Activated naive CD4-positive, alpha-beta T cell treated with anti-CD3 and anti-CD28 coated beads, Interleukin-2, amount 50 U/mL, for 72 hours (primary cell): ENCODE measurements at places on chromosomes 6 and 20.
A peak's percentile ranks its signal among the peaks of the same experiment; 100 is the strongest.

- no peak for DNase-seq
Measured at GRCh38 chr6:32883789-32884188, 29.8 kb downstream of the PSMB9 start.

DNA sequence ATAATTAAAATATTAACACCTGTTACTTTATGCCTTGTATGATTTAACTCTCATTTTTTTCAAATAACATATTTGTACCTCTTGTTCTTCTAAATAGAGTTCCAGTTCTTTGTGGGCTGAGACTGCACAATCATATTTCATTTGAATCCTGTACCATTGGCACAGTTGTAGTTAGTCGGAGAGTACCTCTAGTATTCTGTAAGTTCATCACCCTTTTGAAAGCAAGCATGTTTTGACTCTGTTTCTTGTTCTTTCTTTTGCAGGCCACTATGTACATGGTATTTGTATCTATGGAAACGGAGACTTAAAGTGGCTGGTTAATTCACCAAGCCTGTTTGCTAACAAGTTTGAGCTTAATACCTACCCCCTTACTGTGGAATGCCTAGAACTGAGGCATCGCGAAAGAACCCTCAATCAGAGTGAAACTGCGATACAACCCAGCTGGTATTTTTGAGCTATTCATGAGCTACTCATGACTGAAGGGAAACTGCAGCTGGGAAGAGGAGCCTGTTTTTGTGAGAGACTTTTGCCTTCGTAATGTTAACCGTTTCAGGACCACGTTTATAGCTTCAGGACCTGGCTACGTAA, 68.2 kb downstream of the C6orf52 start:
- no peak for DNase-seq

- no peak for DNase-seq
Measured at GRCh38 chr20:15831201-15831600, 742.0 kb downstream of the KIF16B start.

- DNase-seq, result no peak
Measured at GRCh38 chr6:72820906-72821305, 199.0 kb downstream of the KCNQ5 start.

GRCh38 chr6:82877213-82878195, 188.1 kb downstream of the UBE3D start:
- DNase-seq, result no peak

DNA sequence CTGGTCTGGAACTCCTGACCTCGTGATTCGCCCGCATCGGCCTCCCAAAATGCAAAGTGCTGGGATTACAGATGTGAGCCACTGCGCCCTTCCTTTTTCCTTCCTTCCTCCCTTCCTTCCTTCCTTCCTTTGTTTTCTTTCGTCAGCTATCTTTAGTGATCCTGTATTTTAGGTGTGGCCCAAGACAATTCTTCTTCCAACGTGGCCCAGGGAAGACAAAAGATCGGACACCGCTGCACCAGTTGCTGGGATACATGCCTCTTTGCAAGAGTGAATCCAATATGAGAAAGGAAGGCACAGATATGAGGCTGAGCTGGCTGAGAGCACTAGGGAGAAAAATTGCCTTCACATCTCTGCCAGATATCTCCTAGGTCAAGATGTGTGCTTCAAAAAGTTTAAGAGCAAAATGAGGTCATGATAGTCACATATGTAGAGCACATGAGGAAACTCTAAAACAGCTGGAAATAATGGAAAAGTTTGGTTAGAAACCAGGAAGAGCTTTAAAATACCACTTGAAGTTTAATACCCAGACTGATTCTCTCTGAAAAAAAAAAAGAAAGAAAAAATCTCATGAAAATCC, 41.8 kb downstream of the OR2B2 start:
- no peak for DNase-seq

DNA sequence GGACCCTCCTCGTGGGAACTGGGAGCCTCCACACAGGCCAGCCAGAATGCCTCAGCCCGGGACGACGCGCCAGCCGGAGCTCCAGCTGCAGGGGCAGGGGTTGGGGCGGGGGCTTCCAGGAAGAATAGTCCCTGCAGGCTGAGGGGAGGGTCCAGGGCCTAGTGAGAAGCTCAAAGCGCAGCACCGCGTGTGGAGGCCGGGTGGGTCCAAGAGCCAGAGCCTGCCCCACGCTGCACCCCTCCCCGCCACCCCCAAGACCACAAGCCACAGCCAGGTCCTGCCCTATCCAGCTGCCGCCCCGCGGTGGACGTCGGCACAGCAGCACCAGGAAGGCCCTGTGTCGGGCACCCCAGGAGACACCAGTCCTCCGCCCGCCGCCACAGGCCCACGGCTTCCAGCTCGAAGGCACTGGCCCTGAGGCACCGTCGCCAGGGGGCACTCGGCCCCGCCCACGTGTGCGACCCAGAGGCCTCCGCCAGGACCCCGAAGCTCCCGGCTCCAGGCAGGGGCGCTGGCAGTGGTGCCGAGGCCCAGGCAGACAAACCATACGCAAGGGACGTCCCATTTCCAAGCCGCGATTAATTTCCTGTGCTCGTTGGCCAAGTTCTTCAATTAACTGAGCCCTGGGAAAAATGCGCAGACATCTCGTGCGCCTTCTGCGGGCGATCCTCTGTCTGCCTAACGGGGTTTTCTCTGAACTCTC, 19.5 kb downstream of the KCNQ2 start:
- DNase-seq, result no peak

DNA sequence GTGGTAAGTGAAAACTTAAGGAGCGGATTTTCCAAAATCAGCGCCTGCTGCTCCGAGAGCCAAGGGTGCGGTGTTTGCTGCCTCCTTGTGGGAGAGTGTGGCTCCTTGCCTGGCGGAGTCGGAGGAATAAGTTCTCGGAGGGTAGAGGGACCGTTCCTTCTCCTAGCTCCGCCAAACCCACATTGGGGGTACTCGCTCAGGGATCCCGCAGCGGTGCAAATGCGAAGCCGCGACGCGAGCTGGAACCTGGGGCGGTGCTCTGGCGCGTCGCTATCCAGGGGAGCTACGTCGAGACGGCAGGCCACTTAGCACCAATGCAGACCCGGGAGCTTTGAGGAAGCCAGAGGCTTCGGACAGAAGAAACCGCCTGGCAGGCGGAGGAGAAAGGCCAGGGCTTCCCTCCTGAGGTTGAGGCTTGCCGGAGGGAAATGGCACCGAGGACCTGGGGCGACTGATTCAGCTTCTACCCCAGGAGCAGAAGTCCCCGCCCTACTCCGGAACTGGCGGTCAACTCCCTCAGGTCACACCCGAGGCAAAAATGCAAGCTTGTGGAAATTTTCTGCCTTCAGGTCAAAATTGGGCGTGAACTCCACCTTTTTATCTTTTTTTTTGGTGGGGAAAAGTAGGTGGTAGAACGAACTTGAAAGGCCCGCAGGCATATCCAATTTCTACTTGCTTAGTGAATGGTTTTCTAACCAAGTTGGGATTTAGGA, 5.7 kb upstream of the DDX43 start:
- DNase-seq, result peak; percentile 37

DNA sequence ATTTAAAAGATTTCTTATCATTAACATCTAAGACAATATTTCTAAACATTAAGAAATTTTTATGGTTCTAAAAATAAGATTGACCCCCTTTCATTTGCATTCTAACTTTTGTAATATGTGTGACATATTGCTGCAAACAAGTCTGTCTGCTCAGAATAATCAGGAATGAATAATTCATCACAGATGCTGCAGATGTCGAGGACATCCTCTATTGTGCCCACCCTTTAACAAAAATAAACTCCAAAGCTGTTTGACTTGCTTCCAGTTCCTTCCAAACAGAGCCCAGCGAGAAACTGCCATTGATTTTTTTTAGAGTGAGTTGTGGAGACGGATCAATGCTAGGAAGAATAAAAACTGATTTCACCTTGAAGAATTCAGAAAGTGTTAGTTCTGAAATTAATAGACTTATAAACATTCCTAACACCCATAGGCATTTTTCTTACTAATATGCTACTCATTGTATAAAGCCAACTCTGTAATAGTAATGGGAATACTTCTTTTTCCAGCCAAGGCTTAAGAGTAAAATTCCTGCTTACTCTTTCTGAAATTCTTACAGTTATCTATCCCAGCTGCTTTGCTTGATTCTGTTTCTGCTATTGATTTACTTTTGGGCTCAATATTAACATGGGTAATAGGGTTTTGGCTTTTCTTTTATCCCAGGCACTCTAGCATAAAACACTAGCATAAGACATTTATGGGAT, 244.8 kb upstream of the FAM83B start:
- no peak for DNase-seq

DNA sequence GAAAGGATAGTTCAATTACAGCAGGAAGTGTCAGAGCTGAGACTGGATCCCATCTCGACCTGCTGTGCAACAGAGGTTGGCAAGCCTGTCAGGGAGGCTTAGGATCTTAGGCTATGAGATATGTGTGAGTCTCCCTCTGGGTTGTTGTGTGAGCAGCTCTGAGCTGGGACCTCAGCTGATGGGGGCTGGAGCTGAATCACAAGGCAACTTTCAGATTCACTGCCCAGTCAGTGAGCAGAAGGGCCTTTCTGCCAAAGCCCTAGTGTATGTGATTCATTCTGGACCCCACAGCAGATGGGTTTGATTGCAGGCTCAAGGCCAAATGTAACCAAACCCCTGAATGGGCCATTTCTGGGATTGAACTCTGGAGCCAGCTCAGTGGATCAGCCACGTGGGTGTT, 4.5 kb downstream of the PI3 start:
- DNase-seq, result no peak

DNA sequence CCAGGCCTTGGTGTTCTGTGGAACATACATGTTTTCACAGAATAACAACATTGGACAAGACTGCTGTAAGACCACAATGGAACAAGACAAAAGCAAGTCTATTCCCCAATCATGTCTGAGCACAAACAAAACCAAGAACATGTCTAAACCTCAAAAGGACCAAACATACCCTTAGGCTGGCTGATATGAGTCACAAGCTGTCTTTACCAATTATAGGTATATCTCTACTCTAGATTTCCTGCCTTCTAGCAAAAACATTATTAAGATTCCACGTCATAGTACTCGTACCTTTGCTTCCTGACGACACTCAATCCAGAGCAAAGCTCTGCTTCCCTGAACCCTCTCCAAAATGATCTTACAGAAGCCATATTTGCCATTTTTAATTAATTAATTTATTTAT, 15.4 kb upstream of the L3MBTL1 start:
- no peak for DNase-seq

- DNase-seq, result no peak
Measured at GRCh38 chr6:139591075-139591865, 216.8 kb upstream of the CITED2 start.

DNA sequence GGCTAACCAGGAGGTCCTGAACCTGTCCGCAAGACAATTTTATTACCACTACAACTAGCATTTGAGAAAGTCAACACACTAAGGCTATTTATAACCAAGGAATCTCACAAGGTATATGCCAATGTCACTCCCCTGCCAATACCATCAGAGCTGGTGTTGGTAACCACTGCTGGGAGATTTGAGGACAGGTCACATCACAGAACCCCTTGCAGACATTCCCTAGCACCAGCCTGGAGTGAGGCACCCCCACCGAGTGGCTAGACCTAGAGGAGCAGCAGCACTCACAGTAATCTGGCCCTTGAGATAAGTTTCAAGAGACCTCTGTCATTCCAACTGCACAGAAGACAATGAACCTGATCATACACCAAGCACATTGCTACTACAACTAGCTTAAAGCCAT, 483.2 kb downstream of the MMUT start:
- no peak for DNase-seq

GRCh38 chr6:111423055-111423633, 59.9 kb downstream of the REV3L start:
- no peak for DNase-seq

DNA sequence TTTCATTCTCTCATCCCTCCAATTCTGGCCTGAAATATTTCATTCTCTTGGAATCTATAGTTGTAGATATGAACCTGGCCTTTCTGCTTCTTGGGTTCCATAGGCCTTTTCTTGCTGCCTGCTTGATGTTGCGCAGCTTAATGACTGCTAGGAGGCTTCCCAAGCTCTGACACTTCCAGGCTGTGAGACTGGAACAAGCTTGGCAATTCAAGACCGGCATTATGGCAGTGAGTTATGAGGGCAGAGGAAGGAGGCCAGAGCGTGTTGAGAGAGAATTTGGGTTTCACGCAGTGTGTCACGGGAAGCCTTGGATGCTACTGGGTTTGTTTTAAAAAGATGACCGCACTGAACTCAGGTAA, 948 bp upstream of the DNAJC5 start:
- no peak for DNase-seq

DNA sequence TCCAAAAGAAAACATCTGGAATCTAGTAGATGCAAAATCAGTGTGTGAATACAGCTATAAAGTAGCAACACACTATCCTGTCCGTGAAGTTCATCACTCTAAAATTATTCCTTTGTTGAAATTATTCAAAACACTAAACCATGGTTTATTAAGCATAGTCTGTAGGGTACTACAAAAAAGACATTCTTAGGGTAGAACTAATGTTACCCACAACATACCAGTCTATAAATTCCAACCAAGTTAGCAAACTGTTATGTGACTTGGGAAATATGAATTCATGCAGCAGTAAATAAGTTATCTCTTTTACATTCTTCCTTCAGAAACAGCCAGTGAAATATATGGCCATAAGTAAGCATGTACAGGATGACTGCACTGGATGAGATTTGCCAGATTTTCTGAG, 580.3 kb upstream of the ADGRB3 start:
- no peak for DNase-seq

DNA sequence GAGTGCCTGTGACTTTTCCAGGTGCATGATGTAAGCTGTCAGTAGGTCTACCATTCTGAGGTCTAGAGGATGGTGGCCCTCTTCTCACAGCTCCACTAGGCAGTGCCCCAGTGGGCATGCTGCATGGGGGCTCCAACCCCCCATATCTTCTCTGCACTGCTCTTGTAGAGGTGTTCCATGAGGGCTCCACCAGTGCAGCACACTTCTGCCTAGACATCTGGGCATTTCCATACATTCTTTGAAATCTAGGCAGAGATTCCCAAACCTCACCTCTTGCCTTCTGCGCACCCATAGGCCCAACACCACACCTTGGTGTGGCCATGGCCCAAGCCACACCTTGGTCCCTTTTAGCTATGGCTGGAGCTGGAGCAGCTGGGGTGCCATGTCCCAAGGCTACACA, 66.3 kb downstream of the VTA1 start:
- DNase-seq, result no peak

GRCh38 chr6:136980070-136980469, 58.0 kb downstream of the SLC35D3 start:
- DNase-seq, result no peak

DNA sequence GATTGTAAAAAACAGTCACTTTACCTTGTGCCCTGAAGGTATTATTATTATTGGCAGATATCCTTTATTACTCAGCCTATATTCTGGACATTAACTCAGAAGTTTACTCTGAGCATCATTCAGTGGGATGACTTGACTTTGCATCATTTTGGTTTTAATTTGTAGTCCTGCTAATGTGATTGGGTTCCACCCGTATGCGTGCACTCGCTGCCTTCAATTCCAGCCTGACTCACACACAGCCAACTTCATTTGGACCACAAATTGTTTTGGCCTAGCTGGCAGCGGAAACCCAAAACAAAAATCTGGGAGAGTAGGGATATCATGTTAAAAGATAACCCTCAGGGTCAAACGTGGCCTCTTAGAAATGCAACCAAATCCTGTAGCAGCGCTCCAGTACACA, 704.4 kb upstream of the SLC35B3 start:
- DNase-seq, result no peak
